ENCODE measurements at places on chromosomes 13 and 19. TPM values are rescaled to one million over a fixed set of nuclear protein-coding genes. Genes with fewer than 3 reads are reported as not detected.

The DEDD2 gene
- total RNA-seq, result 62.2 TPM

The KLK3 gene
- 0.96 TPM for total RNA-seq

The PSG7 gene
- 0.59 TPM for total RNA-seq

The SYCN gene
- not detected for total RNA-seq

The FTL gene
- 883 TPM for total RNA-seq

The CEACAM8 gene
- total RNA-seq, result not detected

The KIRREL2 gene
- total RNA-seq, result not detected

The PLPPR3 gene
- total RNA-seq, result not detected

The EHD2 gene
- total RNA-seq, result 84.7 TPM

The TPM4 gene
- 224 TPM for total RNA-seq

The NDUFB7 gene
- 355 TPM for total RNA-seq

The CKM gene
- not detected for total RNA-seq

The NLRP5 gene
- total RNA-seq, result not detected

The HAUS5 gene
- 18.4 TPM for total RNA-seq

The HMG20B gene
- total RNA-seq, result 135 TPM

The OR7C1 gene
- total RNA-seq, result 11.2 TPM

The SIGLECL1 gene
- total RNA-seq, result not detected

The SERP2 gene
- 1.2 TPM for total RNA-seq

The ATP4A gene
- total RNA-seq, result not detected

The CEACAM3 gene
- total RNA-seq, result not detected

The F10 gene
- total RNA-seq, result 6.8 TPM

The CGB3 gene
- total RNA-seq, result not detected

The CD33 gene
- 7.0 TPM for total RNA-seq

The PROZ gene
- total RNA-seq, result not detected

The KLK10 gene
- total RNA-seq, result 54.3 TPM

The CASP14 gene
- total RNA-seq, result 314 TPM

The ATP7B gene
- 2.0 TPM for total RNA-seq

The SCEL gene
- total RNA-seq, result 250 TPM

The ZAR1L gene
- not detected for total RNA-seq

The TEX29 gene
- not detected for total RNA-seq

The SHC2 gene
- total RNA-seq, result 40.7 TPM

The CAPN12 gene
- total RNA-seq, result 19.8 TPM

The SLC25A41 gene
- total RNA-seq, result not detected

The LIM2 gene
- total RNA-seq, result not detected

The PINLYP gene
- total RNA-seq, result 11.4 TPM

The RXFP2 gene
- total RNA-seq, result not detected

The GJB6 gene
- 66.6 TPM for total RNA-seq

The OR7D2 gene
- total RNA-seq, result not detected

The FPR3 gene
- total RNA-seq, result 2.9 TPM

The ZNF574 gene
- total RNA-seq, result 31.1 TPM

The ADAMTSL5 gene
- 0.83 TPM for total RNA-seq

The TMC4 gene
- 3.4 TPM for total RNA-seq

The ARID3A gene
- 5.1 TPM for total RNA-seq

The CYP2A7 gene
- total RNA-seq, result not detected

The ZNF418 gene
- 2.7 TPM for total RNA-seq

The MADCAM1 gene
- total RNA-seq, result not detected

All from suprapubic skin (tissue), 4 donors.